ENCODE measurements at places on chromosomes 13 and 19.

DNA sequence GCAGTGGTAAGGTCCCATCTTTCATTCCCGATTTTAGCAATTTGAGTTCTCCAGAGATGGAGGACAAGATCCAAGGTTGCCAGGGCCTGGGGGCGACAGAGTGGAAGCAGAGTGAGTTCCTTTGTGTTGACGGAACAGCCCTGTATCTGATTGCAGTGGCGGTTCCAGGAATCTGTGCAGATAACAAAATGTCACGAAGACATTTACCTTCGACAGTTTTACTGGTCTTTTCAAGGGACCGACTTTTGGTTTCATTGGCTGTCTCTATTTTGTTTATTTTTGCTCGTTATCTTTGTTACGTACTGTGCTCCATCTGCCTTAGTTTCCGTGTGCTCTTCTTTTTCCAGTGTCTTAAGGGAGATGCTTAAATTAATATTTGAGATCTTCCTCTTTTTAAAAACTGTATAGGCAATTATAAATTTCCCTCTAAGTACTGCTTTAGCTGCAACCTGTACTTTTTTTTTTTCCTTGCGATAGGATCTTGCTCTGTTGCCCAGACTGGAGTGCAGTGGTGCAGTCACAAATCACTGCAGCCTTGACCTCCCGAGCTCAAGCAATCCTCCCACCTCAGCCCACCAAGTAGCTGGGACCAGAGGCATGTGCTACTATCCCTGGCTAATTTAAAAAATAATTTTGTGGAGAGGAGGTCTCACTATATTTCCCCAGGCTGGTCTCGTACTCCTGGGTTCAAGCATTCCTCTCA lies 23.2 kb downstream of the KDM4B start:
- DNase-seq, result no peak

GRCh38 chr13:25934127-25934526 lies 117.7 kb downstream of the SHISA2 start:
- DNase-seq, result no peak

DNA sequence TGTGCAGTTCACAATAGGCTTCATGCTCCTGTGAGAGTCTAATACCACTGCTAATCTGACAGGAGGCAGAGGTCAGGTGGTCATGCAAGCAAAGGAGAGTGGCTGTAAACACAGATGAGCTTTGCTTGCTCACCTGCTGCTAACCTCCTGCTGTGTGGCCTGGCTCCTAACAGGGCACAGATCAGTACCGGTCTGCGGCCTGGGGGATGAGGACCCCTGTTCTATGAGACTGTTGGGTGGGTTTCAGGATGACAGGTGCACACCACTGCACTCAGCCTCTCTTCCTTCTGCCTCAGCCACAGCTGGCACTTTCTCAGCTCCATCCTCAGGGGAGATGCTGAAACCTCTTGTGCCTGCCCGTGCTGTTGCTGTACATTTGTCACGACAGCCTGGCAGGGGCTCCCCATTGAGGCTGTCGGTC lies 9.7 kb downstream of the CLEC4G start:
- DNase-seq, result no peak

DNA sequence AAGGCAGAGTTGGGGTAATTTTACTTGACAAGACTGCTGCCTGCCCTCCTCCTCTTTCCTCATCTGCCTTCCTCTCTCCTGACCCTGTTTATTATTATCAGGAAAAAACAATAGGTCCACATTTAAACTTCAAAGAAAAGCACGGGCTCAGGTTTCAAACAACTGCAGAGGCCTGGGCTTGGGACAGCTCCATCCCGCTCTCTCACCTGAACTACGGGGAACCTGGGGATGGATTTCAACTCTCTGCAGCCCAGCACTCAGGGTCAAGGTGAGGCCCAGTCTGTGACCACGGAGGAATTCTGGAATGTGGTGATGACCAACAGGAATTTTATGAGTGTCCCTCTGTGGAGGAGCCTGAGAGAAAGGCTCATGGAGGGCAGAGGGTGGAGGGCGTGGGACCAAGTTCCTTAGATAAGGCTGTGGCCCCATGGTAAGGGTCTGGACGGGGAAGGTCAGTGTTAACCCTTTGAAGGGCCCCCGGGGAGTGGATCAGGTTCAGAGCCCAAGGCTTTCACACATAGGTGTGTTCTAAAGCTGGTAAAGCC lies 220.8 kb upstream of the MAB21L1 start:
- DNase-seq, result no peak

GRCh38 chr13:75355609-75356008 lies 126.4 kb downstream of the TBC1D4 start:
- no peak for DNase-seq

- DNase-seq, result no peak
Measured at GRCh38 chr19:49430678-49431329, 5.6 kb downstream of the GFY start.

- DNase-seq, result no peak
Measured at GRCh38 chr13:51822106-51822815, 18.3 kb upstream of the DHRS12 start.

GRCh38 chr13:30163441-30163840 lies 143.9 kb downstream of the KATNAL1 start:
- no peak for DNase-seq

DNA sequence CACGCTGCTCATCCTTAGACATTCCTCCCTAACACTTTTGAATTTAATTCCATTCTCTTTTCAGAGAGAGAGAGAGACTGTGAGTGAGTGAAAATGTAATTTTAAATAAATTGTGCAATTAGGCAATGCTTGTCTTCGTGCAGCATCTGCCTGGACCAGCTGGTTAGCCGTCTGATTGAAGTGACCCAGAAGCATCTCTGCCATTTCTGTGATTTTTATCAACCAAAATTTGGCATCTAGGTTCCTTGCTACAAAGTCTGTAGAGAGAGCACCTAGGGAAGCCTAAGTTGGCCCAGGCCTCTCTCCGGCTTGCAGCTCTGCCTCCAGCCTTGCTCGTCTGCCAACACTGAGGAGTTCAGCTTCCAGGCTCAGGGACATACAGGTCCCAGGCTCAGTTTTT lies 138.6 kb upstream of the GPR12 start:
- DNase-seq, result no peak

DNA sequence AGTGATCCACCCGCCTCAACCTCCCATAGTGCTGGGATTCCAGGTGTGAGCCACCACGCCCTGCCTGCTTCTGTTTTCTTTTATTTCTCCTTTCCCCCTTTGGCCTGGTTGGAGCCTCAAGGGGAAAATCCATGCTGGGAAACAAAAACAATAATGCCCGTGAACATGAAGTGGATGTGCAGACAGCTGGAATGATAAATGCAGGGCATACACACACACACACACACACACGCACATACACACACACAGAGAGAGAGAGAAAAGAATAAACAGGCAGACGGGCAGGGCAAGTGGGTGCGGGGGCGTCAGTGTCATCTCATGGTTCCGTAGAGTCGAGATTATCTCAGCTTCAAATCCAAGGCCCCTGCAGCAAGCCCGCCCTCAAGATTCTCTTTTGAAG lies 4.4 kb upstream of the PLEKHF1 start:
- DNase-seq, result peak; percentile 29

DNA sequence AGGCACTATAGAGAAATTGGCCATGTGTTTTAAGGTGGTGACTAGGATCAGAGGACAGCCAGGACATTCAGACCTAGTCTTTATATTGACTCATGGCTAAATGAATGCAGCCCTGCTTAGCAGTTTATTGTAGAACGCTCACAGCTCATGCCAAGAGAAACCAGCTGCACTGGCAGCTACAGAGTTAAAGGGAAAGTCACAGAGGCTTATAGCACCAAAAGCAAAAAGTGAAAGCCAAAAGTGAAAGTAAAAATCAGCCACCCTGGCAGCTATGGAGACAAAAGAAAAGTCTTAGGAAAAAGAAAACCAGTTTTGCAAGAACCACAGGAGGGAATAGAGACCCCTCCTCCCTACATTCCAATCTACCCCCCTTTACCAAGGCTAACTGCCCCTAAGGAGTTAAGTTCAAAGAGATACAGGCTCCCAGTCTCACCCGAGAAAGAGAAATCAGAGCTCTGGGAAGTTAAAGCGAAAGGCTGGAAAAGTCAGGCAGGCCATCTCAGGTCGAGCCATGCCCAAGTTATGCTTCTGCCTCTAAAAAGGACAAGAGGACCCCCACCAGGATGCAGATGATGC lies 99.0 kb downstream of the ZNF429 start:
- DNase-seq, result no peak

DNA sequence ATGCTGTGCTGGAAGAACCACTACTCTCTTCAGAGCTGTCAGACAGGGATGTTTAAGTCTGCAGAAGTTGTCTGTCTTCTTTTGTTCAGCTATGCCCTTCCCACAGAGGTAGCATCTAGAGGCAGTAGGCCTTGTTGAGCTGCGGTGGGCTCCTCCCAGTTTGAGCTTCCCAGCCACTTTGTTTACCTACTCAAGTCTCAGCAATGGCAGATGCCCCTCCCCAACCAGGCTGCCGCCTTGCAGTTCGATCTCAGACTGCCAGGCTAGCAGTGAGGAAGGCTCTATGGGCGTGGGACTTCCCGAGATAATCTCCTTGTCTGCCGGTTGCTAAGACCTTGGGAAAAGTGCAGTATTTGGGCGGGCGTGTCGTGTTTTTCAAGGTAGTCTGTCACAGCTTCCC lies 42.1 kb upstream of the UQCRFS1 start:
- DNase-seq, result no peak

- DNase-seq, result peak; percentile 64
Measured at GRCh38 chr13:107866032-107866940, 349.1 kb downstream of the LIG4 start.

DNA sequence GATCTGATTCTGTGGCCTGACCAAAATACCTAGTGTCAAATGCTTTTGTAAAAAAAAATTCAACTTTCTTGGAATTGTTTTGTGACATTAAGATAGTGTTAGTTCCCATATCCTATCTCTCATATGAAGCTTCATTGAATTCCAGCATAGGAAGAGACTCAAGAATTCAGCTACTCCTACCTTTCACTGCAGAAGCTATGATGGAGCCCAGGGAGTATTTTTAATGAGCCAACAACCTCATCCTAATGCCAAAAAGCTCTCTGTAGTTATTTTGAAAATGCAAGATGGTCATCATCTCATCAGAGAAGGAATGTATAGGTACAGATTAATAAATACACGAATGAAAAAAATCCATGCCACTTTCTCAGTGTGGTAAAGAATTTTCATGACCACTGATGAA lies 431.2 kb upstream of the SGCG start:
- no peak for DNase-seq

GRCh38 chr13:32734511-32734910 lies 148.3 kb downstream of the PDS5B start:
- no peak for DNase-seq

DNA sequence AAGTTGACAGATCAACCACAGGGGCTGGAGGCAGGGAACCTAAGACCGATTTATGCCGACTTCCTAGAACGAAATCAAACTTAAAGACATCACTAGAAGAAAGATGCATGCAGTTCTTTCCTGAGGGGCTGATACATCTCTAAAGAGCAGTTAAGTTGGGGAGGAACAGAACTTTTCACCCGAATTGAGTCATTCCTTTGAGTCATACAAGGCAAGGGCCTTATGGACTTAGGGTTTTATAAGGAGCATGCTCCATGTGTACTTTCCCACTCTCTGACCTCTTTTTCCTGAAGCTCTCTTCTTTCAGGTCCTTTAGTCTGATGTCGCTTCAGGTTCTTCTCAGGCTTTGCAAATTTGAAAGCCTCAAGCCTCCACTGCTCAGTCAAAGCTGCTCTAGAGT lies 7.9 kb upstream of the FBXL3 start:
- DNase-seq, result no peak

DNA sequence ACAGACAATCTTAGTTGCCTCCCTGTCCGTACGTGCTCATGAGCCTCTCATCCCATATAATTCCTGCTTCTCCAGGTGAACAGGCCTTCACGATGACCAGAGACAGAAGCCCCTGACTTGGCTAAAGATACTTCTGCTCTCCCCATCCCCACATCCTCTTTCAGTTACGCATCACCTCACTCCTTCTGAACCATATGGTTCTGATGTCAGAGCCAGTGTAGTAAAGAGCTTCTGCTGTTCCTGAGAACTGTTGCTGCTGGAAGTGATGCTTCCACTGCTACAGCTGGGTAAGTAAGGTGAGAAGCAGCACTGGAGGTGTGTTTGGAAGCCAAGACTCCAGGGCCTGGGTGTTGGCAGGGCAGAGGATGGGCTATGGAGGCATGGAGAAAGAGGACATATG lies 12.9 kb downstream of the SIGLECL1 start:
- no peak for DNase-seq

DNA sequence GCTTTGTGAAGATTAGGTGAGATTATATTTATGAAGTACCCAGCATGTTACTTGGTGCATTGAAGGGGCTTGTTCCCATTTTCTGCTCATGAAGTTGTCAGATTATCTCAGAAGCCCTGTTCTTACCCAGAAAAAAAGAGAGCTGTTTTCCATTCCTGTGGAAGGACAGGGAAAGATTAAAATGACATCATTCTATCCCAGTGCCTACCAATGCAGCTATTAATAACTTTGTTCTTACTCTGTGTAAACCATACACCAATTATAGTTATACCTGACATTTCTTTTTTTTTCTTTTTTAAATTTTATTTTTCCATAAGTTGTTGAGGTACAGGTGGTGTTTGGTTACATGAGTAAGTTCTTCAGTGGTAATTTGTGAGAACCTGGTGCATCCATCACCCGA lies 18.6 kb downstream of the ZNF507 start:
- no peak for DNase-seq

- no peak for DNase-seq
Measured at GRCh38 chr13:30318026-30318425, 10.7 kb upstream of the KATNAL1 start.

- DNase-seq, result no peak
Measured at GRCh38 chr13:80012251-80012650, 328.7 kb downstream of the SPRY2 start.

DNA sequence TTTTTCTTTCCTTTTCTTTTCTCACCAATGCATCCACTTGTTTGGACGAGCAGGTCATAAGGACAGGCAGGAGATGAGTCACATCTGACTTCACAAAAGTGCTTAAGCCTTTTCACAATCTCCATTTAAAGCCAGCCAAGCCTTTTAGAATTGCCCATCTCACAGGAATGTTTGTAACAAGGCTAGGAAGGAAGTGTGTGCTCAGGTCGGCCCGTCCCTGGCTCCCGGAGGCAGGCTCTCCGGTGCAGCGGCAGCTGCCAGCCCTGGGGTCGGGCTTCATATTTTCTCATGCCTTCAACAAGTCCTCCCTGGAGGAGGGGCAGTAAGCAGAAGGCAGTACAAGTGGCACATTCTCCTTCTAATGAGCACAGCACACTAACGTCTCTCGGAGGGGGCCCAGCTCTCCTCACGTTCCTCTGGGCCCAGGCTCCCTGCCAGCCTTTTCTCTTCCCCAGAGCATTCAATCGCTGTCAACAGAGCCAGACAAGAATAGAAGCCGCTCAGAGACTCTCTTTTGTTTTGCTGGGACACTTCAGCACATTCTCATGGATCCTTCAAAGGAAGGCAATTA lies 180.5 kb downstream of the COL4A1 start:
- peak; percentile 74 for DNase-seq

GRCh38 chr19:3323026-3323425 lies 43.4 kb upstream of the NFIC start:
- DNase-seq, result no peak

DNA sequence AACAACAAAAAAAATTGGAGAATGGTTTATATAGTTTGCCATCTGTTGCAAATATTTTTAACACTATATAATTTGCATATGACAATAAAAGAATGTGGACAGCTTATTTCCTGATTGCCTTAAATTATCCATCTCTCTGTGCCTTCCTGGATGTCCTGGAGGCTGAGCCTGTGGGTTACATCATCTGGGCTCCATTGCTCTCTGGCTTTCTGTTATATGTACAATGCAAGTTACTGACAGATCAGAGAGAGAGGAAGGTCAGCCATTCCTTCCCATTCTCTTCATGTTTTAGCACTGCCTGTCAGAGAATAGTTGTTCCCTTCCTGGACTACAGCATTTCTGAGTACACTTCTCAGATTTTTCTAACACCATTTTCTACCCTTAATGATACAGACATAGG lies 758.3 kb upstream of the PCDH20 start:
- DNase-seq, result no peak
